DMS 273 treated with DMSO at 0.1 percent for 48 hours (cell line): ENCODE measurements at places on chromosomes 3 and 15.
A peak's percentile ranks its signal among the peaks of the same experiment; 100 is the strongest.

GRCh38 chr3:114659109-114660061 lies 365.6 kb downstream of the TIGIT start:
- peak; percentile 49 for DNase-seq

GRCh38 chr3:38114052-38114874 lies 22.7 kb downstream of the ACAA1 start:
- no peak for DNase-seq

GRCh38 chr3:80677796-80678195 lies 910.0 kb upstream of the ROBO1 start:
- no peak for DNase-seq

- no peak for DNase-seq
These were observed 48.6 kb upstream of the FLNB start for GRCh38 chr3:57959423-57960173.

- DNase-seq: no peak
These were observed 151.9 kb upstream of the LINGO1 start for GRCh38 chr15:77784361-77785292.

- DNase-seq: no peak
These were observed 343.0 kb downstream of the PLOD2 start for GRCh38 chr3:145817870-145818483.

DNA sequence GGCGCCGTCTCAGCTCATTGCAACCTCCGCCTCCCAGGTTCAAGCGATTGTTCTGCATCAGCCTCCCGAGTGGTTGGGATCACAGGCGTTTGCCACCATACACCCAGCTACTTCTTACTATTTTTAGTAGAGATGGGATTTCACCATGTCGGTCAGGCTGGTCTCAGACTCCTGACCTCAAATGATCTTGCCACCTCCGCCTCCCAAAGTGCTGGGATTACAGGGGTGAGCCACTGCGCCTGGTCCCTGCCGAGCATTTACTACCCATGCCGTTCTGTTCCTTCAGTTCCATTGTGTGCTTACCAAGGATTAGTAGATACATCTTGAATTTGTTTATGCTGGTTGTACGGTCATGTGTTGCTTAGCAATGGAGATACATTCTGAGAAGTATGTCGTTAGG lies 10.3 kb downstream of the CHD2 start:
- no peak for DNase-seq

DNA sequence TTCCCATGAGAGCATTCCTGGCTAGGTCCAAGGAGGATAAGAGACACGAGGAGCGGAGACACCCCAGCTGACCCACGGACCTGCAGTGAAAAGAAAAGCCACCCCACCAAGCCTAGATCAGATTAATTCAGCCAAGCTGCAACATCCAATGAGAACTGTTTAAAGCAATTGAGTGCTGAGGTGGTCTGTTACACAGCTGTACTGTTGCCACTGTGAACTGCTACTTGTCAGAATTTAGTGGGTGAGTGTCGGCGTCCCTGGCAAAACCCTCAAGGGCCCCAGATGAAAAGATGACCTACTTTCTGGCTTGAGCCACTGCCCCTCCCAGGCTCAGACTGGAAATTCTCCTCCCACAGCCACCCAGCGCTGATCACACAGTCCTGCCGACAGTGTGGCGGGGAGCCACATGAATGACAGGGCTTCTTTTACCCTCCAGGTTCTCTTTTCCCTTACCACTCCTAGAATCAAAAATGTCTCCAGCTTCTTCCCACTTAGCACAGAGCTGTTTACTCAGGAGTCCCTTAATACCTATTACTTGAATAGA lies 26.4 kb upstream of the KBTBD12 start:
- no peak for DNase-seq

GRCh38 chr15:88428053-88428452 lies 39.1 kb downstream of the MRPL46 start:
- no peak for DNase-seq

DNA sequence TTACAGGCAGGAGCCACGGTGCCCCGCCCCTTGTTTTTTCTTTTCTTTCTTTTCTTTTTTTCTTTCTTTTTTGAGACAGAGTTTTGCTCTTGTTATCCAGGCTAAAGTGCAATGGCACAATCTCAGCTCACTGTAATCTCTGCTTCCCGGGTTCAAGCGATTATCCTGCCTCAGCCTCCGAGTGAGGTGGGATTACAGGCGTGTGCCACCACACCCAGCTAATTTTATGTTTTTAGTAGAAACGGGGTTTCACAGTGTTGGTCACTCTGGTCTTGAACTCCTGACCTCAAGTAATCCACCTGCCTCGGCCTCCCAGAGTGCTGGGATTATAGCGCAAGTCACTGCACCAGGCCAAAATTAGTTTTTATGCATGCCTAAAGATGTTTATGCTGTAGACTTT lies 2.5 kb downstream of the RPL35A start:
- no peak for DNase-seq
